Stimulated activated CD8-positive, alpha-beta memory T cell treated with anti-CD3 and anti-CD28 coated beads, Interleukin-4, amount 100 ng/mL, for 4 hours (primary cell): ENCODE measurements at places on chromosomes 2 and 18.
A peak's percentile ranks its signal among the peaks of the same experiment; 100 is the strongest.

GRCh38 chr2:148538375-148538774, 106.2 kb upstream of the EPC2 start:
- DNase-seq = no peak

GRCh38 chr2:103669531-103669930, 907.7 kb downstream of the TMEM182 start:
- DNase-seq = no peak

DNA sequence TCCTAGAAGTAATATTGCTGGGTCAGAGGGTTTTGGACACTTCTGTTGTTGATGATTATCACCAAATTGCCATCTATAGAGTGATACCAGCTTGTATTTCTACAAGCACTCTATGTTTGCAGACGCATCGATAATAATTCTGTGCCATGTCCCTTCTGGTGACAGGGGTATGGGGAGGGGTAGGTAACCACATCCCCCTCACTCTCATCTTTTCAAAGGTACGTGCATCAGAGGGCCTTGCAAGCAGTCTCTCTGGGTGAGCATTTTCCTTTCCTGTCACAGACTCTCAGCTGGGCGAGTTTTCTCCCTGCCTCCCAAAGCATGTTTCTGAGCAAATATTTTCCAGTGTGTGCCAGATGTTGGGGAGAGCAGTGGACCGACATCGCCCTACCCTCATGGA, 98.0 kb downstream of the SMAD7 start:
- no peak for DNase-seq

DNA sequence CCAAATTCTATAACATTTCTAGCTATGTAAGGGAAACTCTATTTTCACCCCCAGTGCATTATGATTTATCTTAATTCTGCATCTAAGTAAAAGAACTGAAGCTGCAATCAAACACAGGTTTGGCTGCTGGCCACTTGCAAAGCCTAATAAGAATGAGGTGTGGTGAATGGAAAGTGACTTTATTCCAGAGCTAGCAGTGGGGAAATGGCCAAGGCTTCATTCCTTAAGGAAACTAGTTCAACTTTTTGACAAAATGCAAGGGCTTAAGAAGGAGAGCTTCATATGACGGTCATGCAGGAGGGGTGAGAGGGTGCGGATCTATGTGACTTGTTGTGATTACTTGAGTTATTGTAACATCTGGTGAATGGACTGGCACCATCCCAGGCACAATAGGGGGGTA, 1802.0 kb downstream of the SUCLG1 start:
- DNase-seq = no peak

- no peak for DNase-seq
These were observed 109.4 kb downstream of the ZFP36L2 start for GRCh38 chr2:43116988-43117387.

DNA sequence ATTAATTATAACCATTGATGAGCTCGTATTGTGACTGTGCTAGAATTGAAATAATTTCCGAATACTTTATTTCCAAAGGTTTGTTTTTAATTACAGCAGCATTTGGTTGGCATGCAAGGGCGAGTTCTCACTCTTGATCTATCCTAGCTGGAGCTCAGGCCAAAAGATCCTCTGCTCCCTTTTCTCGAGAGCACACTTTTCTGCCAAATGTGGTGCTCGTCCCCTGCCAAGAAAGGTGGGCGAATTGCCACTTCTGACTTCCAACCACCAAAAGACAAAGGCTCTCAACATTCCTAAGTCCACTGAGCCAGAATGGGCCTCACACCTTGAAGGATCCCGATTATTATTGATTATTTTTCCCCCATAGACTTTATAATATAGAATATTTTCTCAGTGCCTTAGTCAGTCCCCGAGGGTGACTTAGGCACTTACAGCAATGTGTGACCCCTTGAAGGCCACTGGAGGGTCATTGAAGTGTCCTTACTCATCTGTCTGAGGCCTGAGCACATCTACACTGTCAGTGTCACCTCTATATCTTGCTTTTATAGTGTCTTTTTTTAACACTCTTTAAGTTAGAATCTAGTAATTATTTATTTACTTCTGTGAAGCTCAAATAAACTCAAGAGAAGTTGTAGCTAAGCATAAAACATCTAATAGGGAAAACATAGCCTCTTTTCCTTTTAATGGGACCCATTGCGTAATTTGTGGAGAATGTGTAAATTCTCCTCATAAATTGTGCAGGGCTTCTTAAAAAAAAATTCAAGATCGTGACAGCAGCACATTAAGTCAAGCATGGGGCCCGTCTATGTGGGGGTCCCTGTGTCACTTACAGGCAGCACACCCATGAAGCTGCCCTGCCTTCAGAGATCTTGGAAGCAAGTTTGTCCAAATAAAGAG, 98.3 kb downstream of the MEIS1 start:
- no peak for DNase-seq

DNA sequence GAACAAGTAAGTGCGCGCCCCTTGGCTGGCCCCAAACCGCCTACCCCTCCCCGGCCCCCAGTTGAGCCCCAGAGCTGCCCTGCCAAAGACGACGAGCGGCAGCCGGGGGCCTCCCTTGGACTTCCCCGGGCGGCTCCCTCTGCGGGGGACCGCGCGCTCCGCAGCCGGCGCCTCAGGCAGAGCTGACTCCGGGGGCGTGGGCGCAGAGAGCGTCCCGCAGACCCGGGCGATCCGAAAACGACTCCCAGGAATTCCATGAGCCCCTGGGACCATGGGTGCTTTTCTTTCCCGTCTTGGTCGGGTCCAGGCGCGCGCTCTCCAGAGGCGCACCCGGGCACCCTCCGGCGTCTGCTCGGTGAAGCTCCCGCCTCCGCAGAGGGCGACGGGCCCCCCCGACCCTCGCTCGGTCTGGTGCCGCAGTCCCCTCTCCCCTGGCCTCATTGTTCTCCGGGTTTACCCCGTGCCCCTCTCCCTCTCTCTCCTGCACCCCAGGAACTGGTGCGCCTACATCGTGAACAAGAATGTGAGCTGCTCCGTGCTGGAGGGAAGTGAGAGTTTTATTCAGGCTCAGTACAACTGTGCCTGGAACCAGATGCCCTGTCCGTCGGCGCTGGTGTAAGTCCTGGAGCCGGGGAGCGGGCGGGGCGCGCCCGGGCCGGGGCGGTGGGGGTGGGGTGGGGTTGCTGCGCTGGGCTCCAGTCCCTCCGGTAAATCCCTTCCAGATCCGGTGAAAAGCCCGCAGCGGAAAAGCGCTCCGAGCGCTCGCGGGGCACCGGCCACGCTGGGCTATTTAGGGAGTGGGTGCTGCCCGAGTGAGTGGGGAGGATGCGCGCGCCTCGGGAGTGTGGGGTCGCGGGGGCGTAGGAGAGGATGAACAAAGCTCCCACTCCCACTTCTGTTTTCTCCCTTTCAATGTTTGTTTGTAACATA, 776 bp downstream of the EMILIN2 start:
- no peak for DNase-seq

DNA sequence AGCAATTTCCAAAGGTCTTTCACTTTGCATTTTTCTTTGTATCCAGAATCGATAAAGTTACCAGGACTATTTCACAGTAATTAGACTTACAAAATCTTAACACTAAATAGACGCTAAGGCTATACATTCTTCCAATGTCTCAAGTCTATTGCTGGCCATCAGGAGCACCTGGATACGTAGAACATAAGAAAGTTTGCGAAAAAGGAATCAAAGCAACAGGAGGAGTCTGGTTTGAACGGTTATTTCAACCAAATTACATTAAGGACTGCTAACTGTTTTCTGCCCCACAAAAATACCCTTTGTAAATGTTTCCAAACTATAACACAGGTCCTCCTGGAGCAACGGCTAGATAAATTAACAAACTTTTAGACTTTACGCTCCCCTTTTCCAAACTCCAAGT, 1.4 kb upstream of the HNRNPA3 start:
- no peak for DNase-seq

- DNase-seq = no peak
These were observed 4.1 kb downstream of the TMEM237 start for GRCh38 chr2:201639205-201639604.

- DNase-seq = no peak
These were observed 1193.5 kb upstream of the ACVR2A start for GRCh38 chr2:146651361-146651760.

DNA sequence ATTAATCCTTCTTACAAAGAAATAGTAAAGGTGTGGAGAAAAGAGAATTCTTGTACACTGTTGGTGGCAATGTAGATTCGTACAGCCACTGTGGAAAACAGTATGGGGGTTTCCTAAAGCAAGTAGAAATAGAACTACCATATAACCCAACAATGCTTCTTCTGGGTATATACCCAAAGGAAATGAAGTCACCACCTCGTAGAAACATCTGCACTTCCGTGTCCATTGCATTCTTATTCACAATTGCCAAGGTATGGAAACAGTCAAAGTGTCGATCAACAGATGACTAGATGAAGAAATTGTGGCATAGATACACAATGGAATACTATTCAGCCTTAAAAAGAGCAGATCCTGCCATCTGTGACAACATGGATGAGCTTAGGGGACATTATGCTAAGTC, 93.4 kb upstream of the TGIF1 start:
- no peak for DNase-seq

- DNase-seq = no peak
These were observed 198.4 kb downstream of the NEDD4L start for GRCh38 chr18:58242435-58242834.

- peak; percentile 79 for DNase-seq
These were observed 30.7 kb upstream of the PTMA start for GRCh38 chr2:231677632-231678104.

GRCh38 chr2:44450806-44451205, 89.1 kb downstream of the CAMKMT start:
- DNase-seq = no peak

GRCh38 chr18:11726556-11726955, 37.5 kb downstream of the GNAL start:
- DNase-seq = no peak

GRCh38 chr18:37805773-37806404, 240.3 kb upstream of the CELF4 start:
- no peak for DNase-seq

- no peak for DNase-seq
These were observed 1.5 kb downstream of the HOXD1 start for GRCh38 chr2:176189681-176190641.

DNA sequence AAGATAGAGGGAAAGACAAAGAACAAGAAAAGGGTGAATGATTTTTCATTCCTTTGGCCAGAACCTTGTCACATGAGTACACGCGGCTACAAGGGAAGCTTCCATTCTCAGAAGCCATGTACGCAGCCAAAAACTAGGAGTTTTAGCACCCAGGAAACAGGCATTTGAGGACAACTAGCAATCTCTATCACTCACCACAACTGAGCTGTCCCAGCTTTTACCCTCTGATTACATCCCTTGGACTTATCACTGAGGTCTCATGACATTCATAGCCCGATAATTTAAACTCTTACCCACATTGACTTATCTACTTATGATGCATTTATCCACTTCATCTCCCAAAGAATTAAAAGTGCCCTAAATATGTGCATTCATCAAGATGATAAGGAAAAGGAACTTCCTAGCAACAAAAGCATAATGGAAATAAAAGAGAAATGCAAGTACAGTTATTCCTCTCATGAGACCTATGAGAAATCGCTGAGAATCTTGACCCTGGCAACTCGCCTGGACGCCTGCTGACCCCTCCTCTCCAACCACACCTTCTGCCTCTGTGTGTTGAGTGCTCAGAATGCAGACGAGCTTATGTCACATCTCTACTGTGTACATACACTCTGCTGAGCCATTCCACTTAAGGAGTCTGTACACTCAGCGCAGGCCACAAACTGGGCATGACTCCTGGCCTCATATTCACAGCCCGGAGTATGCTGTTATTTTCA, 28.7 kb upstream of the MFSD6 start:
- no peak for DNase-seq

GRCh38 chr18:58140387-58141325, 96.6 kb downstream of the NEDD4L start:
- no peak for DNase-seq

- no peak for DNase-seq
These were observed 48.7 kb downstream of the DPP4 start for GRCh38 chr2:162025121-162025911.

DNA sequence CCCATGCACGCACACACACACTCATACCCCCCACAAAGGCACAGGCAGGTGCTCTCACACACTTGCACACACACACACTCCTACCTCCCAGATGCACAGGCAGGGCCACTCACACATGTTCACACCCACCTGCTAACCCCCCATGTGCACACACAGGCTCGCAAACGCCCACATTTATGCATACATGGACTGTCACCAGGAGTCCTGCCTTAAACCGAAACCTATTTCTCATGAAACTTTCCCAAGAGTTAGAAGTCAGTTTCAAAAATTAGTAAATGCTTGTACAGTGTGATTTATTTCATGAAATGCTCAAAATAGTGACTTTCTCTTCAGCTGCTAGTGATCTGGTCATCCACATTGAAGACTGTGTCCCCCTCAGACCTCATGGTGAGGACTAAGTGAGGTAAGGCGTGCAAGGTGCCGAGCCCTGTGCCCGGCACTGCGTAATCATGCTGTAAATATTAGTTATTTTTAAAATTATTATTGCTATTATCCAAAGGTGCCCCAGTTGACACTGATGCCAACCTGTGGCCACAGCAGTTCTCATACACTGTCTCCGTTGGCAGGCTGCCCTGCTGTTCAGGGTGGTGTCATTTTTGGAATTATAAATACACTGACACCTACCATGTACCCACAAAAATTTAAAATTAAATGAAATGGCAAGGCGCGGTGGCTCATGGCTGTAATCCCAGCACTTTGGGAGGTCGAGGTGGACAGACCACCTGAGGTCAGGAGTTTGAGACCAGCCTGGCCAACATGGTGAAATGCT, 12.4 kb downstream of the CNNM4 start:
- no peak for DNase-seq

DNA sequence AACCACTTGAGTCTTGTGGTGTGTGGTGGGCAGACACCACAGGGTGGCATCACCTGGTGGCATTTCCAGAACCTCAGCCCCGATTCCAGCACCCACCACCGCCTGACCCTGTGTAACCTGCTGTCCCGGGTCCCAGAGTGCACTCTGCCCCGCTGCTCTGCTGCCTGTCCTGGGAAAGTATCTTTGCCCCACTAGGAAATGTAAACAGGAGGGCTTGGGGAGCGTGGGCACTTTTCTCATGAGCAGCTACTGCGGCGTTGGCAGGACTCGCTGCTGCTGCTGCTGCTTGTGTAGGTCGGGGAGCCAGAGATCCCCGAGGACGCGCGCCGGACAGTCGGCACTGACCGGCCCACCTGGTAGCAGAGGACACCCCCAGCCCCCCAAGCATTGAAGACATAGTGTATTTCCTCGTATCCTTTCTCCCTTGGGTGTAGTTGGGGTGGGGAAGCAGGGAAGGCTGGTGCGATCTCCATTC, 13.4 kb downstream of the DTYMK start:
- no peak for DNase-seq

DNA sequence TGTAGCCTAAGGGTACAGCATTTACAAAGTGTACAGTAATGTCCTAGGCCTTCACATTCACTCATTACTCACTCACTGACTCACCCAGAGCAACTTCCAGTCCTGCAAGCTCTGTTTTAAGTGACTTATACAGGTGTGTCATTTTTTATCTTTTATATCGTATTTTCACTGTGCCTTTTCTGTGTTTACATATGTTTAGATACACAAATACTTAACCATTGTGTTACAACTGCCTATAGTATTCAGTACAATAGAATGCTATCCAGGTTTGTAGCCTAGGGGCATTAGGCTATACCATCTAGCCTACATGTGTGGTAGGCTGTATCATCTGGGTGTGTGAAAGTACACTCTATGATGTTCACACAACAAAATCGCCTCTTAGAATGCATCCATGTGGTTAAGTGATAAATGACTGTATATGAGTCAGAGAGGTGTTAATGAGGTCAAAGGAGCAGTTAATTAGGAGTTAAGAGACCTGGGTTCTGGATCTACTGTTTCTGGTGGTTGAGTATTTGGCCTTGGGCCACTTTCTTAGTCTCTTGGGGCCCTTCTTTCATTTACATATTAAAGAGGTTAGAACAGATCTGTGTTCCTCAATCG, 149.1 kb downstream of the GREB1L start:
- DNase-seq = no peak

GRCh38 chr2:99488539-99489062, 1.2 kb downstream of the REV1 start:
- DNase-seq = no peak
